ENCODE measurements at places on chromosomes 7 and 10. TPM values are rescaled to one million over a fixed set of nuclear protein-coding genes. Genes with fewer than 3 reads are reported as not detected.

Gene LEP
- not detected for total RNA-seq

Gene UTF1
- not detected for total RNA-seq

Gene HUS1
- total RNA-seq = 35.6 TPM

Gene CLEC2L
- not detected for total RNA-seq

Gene CCL26
- total RNA-seq = 0.58 TPM

Gene MRPS33
- total RNA-seq = 15.3 TPM

Gene ETV1
- 15.2 TPM for total RNA-seq

Gene OR13A1
- not detected for total RNA-seq

Gene DHX32
- 52.0 TPM for total RNA-seq

Gene LRRD1
- total RNA-seq = 0.24 TPM

Gene ZNF394
- 19.0 TPM for total RNA-seq

Gene CELF2
- total RNA-seq = 37.6 TPM

Gene FAM107B
- total RNA-seq = 81.1 TPM

Gene KCNMA1
- total RNA-seq = 11.4 TPM

Gene ACSM6
- not detected for total RNA-seq

Gene SPDYE9
- not detected for total RNA-seq

All from glomerular endothelial cell (primary cell).